ENCODE measurements at places on chromosomes 6 and 20.

- no peak for DNase-seq
Measured at GRCh38 chr20:47440857-47441773, 60.6 kb upstream of the NCOA3 start.

GRCh38 chr20:11502061-11502460 lies 415.6 kb upstream of the BTBD3 start:
- DNase-seq = no peak

DNA sequence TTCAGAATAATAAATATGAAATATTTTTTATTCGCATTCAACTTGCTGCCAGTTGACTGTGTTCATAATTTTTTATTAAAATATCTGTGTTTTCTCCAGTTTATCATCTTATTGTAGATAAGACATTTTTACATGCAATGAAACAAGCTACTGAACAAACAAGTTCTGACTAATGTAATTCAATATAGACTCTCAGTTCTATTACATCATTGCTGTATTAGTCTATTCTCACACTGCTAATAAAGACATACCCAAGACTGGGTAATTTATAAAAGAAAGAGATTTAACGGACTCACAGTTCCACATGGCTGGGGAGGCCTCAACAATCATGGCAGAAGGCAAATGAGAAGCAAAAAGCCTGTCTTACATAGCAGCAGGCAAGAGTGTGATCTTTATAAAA lies 1357.7 kb upstream of the CITED2 start:
- no peak for DNase-seq

GRCh38 chr20:266596-267562 lies 9.4 kb downstream of the DEFB132 start:
- DNase-seq = peak; percentile 90

DNA sequence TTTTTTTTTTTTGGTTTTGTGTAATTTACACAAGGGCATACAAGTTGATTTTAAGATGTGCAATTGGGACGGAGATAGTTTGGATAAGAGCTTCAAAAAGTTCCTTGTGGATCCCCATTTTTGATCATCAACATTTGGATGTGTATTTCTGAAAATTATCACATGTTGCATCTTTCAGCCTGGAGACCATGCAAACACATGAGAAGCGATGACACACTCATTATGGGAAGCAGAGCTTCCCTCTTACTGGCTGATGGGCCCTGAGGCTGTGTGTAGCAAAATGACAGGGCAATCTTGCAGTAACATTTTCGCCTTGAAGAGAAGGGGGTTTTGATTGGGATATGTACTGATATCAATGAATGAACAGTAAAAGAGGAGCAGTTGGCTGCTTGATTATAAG lies 22.0 kb upstream of the RIPK1 start:
- no peak for DNase-seq
